Osteoblast (primary cell): ENCODE measurements at places on chromosomes 1 and 21. TPM values are rescaled to one million over a fixed set of nuclear protein-coding genes. Genes with fewer than 3 reads are reported as not detected.
A peak's percentile ranks its signal among the peaks of the same experiment; 100 is the strongest.

GRCh38 chr21:33007747-33008146 is 18.0 kb upstream of the OLIG2 start:
- H3K4me1 ChIP-seq: no peaks in the 10 kb centered on the region
- no peaks in the 10 kb centered on the region for H3K36me3 ChIP-seq
- peaks cover 11% of the 10 kb centered on the region for H3K27me3 ChIP-seq
- H3K27ac ChIP-seq: no peak overlapping the region

- H3K27me3 ChIP-seq: no peaks in the 10 kb centered on the region
- H3K36me3 ChIP-seq: peaks cover 29% of the 10 kb centered on the region
- no peak overlapping the region for H3K27ac ChIP-seq
- no peak for DNase-seq
- H3K4me3 ChIP-seq: no peak overlapping the region
These were observed 104.2 kb downstream of the KIAA0319L start for GRCh38 chr1:35453031-35453430.

GRCh38 chr1:92655197-92655801 is 129.6 kb downstream of the EVI5 start:
- DNase-seq: no peak
- H3K4me1 ChIP-seq: no peaks in the 10 kb centered on the region
- no peak overlapping the region for H3K4me3 ChIP-seq
- peaks cover 3% of the 10 kb centered on the region for H3K36me3 ChIP-seq

ARHGAP30 gene
- total RNA-seq: under 0.01 TPM in 1 of 2 replicates, not detected in the other

SPAG17 gene
- total RNA-seq: 0.59 and 3.3 TPM in 2 replicates

DNA sequence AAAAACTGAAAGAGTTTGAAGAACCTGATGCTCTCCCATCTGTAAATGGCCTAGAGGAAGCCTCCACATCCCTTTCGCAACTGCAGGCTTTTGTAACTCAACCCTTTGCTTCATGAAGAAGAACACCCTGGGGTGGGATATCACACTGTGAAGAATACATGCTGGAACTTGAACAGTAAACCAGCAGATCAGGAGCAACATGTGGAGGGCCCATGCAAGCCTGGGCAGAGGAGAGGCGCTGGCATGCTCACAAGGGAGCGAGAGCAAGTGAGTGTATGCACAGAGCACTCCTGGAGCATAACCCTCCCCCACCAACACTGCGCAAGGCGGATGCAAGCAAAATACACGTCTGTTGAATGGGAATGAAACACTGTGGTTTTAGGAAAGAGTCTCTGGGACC is 24.6 kb upstream of the SPAG17 start:
- H3K4me1 ChIP-seq: no peaks in the 10 kb centered on the region
- H3K27ac ChIP-seq: no peak overlapping the region
- H3K4me3 ChIP-seq: no peak overlapping the region

PPM1J gene
- 0.59 and 1.1 TPM in 2 replicates for total RNA-seq

OR2G6 gene
- total RNA-seq: not detected in 2 replicates

GRCh38 chr1:38964140-38964548 is 22.5 kb upstream of the RHBDL2 start:
- peaks cover 15% of the 10 kb centered on the region for H3K4me1 ChIP-seq
- no peaks in the 10 kb centered on the region for H3K36me3 ChIP-seq
- no peak overlapping the region for H3K27ac ChIP-seq
- no peaks in the 10 kb centered on the region for H3K27me3 ChIP-seq
- no peak for DNase-seq

DNA sequence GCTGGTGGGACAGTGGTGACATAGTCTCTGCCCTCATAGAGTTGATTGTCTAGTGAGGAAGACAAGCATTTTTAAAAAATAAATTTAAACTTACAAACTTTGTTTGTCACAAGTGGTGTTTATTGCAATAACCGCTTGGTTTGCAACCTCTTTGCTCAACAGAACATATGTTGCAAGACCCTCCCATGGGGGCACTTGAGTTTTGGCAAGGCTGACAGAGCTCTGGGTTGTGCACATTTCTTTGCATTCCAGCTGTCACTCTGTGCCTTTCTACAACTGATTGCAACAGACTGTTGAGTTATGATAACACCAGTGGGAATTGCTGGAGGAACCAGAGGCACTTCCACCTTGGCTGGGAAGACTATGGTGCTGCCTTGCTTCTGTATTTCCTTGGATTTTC is 58.4 kb downstream of the LAMC2 start:
- peaks cover 33% of the 10 kb centered on the region for H3K4me1 ChIP-seq
- H3K36me3 ChIP-seq: no peaks in the 10 kb centered on the region
- H3K4me3 ChIP-seq: no peak overlapping the region
- no peak overlapping the region for H3K27ac ChIP-seq

C1QC gene
- 2.2 TPM in 1 of 2 replicates, not detected in the other for total RNA-seq

DNA sequence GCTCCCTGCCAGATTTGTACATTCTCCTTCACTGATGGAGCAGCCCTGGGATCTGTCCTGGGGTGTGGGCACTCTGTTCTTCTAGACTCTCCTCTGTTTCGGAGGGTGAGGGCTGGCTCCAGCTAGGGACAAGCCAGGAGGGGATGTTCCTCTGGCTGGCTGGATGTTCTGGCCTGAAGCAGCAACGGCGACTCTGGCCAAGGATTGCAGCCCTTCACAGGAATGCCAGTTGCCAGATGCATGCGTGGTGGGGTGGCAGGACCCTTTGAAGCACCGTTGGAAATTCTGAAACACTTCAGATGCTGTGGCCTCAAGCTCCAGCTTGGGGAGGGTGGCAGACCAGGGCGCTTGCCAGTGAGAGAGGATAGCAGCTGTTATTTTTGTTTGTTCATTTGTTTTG is 210.9 kb downstream of the TRABD2B start:
- H3K27me3 ChIP-seq: peaks cover 3% of the 10 kb centered on the region
- no peaks in the 10 kb centered on the region for H3K4me1 ChIP-seq
- H3K36me3 ChIP-seq: no peaks in the 10 kb centered on the region
- peak; percentile 82 for DNase-seq
- H3K27ac ChIP-seq: no peak overlapping the region

DNA sequence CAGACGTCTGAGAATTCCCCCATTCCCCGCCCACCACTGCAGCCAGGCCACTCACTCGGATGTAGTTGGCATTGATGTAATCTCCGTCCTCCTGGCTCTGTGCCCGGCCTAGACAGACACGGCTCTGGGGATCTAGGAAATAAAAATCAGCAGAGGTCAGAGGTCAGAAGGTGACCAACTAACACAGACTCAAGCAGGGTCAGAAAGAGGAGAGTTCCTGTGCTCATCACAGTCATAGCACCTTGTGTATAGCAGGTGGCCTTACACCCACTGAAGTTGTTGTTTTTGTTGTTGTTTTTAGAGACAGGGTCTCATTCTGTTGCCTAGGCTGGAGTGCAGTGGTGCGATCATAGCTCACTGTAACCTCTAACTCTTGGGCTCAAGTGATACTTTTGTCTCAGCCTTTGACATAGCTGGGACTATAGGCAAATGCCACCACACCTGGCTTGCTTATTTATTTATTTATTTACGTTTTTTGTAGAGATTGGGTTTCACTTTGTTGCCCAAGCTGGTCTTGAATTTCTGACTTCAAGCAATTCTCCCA is 4.9 kb downstream of the PTPN7 start:
- H3K36me3 ChIP-seq: no peaks in the 10 kb centered on the region
- H3K27ac ChIP-seq: no peak overlapping the region
- peaks cover 10% of the 10 kb centered on the region for H3K4me1 ChIP-seq
- H3K27me3 ChIP-seq: peaks cover 2% of the 10 kb centered on the region
- H3K4me3 ChIP-seq: no peak overlapping the region

KIF17 gene
- total RNA-seq: 0.29 and 0.36 TPM in 2 replicates

ITGB2 gene
- 13.3 and 15.2 TPM in 2 replicates for total RNA-seq

- H3K27ac ChIP-seq: no peak overlapping the region
- no peaks in the 10 kb centered on the region for H3K4me1 ChIP-seq
- DNase-seq: no peak
- no peak overlapping the region for H3K4me3 ChIP-seq
- H3K36me3 ChIP-seq: no peaks in the 10 kb centered on the region
These were observed 20.1 kb upstream of the S100A10 start for GRCh38 chr1:152013664-152014237.

DNA sequence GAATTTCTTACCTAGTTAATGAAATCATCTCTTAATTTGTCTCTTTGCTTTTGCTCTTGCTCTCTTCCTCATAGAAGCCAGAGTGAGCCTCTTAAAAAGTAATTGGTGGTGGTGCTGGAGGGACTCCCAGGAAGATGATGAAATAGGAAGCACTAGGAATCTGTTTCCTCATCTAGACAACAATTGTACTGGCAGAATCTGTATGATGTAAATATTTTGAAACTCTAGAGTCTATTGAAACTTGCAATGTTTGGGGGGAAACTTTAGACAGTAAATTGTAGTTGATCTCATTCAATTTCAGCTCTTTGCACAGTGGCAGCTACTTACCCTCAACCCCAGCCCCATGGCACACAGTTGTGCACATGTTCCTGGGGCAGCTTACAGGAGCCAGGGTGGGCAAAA is 10.6 kb downstream of the RGSL1 start:
- no peaks in the 10 kb centered on the region for H3K36me3 ChIP-seq
- no peak overlapping the region for H3K4me3 ChIP-seq
- no peaks in the 10 kb centered on the region for H3K4me1 ChIP-seq
- no peak overlapping the region for H3K27ac ChIP-seq
- no peak for DNase-seq

LMX1A gene
- total RNA-seq: not detected in 2 replicates

DNA sequence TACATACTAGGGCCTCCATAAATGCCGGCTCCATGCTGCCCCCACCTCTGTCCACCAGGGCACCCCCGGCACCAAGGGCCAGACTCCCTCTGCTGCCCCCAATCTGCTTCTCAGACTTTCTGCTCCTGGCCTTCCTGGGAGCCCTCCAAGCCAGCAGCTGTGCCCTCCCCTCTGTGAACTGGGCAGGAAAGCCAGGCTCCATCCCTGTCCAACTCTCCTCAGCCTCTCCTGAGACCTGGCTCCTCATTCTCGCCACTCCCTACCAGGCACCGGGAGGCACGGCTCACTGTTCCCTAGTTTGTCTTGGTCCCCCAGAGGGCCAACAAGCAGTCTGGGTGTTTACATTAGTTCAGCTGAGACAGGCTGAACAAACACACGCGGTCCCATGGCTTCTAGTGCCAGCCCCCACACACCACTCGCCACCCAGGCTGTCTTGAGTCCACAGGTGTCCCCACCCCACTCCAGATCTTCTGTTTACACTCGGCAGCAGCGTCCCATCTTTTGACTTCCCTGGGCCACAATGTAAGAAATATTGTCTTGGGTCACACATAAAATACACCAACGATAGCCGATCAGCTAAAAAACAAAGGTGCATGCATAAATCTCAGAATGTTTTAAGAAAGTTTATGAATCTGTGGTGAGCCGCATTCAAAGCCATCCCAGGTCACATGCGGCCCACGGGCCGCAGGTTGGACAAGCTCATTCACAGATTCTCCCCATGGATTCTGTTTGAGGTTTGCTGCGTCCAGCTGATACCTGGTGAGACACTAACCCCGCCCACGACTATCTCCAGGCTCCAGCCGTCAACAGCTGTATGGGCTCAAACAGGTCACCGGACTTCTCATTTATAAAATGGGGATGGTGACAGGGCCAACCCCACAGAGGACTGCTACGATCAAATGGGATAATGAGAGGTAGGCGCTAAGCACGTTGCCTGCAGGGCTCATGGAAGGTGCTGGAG is 29.5 kb upstream of the ECE1 start:
- peaks cover 62% of the 10 kb centered on the region for H3K4me1 ChIP-seq
- no peaks in the 10 kb centered on the region for H3K27me3 ChIP-seq
- peak; percentile 84 for DNase-seq
- peak overlapping the region; percentile 74 for H3K27ac ChIP-seq

- H3K27me3 ChIP-seq: peaks cover 47% of the 10 kb centered on the region
- no peaks in the 10 kb centered on the region for H3K36me3 ChIP-seq
- no peak within 1 kb of the TSS for H3K27ac ChIP-seq
- H3K4me3 ChIP-seq: no peak within 1 kb of the TSS
- no peaks in the 10 kb centered on the region for H3K4me1 ChIP-seq
These were observed at the start of gene HOOK1 for GRCh38 chr1:59814901-59815825. TSS of gene HOOK1 (plus strand) at chr1:59814949. CDS start at chr1:59815118, 169 bp downstream.

SELENBP1 gene
- total RNA-seq: 28.3 and 42.0 TPM in 2 replicates

GRCh38 chr1:186492531-186493291 is 31.8 kb upstream of the PDC start:
- no peaks in the 10 kb centered on the region for H3K36me3 ChIP-seq
- peaks cover 10% of the 10 kb centered on the region for H3K4me1 ChIP-seq
- DNase-seq: no peak
- no peaks in the 10 kb centered on the region for H3K27me3 ChIP-seq
- no peak overlapping the region for H3K4me3 ChIP-seq

DNA sequence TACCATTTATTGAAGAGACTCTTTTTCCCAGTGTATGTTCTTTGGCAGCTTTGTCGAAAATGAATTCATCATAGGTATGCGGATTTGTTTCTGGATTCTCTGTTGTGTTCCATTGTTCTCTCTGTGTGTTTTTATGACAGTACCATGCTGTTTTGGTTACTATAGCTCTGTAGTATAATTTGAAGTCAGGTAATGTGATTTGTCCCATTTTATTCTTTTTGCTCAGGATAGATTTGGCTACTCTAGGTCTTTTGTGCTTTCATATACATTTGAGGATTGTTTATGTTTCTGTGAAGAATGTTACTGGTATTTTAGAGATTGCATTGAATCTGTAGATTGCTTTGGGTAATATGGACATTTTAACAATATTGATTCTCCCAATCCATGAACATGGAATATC is 5.4 kb upstream of the KLHL12 start:
- no peaks in the 10 kb centered on the region for H3K36me3 ChIP-seq
